ENCODE measurements at places on chromosomes 5 and 9.

GRCh38 chr5:143166661-143167420 lies 236.6 kb downstream of the NR3C1 start:
- DNase-seq, result no peak

GRCh38 chr9:118521261-118521660 lies 817.1 kb downstream of the TLR4 start:
- no peak for DNase-seq

DNA sequence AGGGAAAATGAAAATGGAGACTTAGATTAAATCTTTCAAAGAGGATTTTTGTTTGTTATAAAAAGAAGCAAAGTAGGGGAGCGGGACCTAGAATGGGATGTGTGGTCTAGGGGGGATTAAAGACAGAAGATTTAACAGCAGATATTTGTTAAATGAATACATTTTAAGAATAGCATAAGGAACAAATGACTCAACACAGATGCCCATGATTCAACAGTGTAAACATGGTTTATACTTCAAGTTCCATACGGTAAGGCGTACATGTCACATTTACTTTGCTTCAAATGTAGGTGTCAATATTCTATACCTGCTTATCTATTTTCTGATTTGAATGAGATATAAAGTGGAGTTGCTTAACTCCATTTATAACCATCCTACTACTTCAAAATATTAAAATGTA lies 1.5 kb downstream of the TICAM2 start:
- DNase-seq, result no peak

DNA sequence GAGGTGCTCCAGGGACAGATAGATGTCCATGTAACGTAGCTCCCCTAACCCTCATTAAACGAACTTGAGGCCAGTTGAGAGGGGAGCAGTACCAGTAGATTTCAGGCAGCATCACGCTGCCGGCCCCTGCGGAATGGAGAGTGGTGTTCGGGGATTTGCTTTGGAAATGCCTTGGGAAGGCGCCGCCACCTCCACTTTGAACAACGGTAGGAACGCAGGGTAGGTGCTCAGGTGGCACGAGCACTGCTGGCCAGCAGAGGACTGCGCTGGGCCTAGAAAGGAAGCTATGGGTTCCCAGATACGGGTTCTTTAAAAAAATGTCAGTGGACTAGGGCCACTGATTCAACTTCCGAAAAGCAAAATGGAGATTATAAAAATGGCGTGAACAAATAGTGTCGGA lies 271.8 kb downstream of the FANCC start:
- DNase-seq, result no peak

GRCh38 chr5:61167382-61167781 lies 5.1 kb upstream of the SMIM15 start:
- DNase-seq, result no peak

Measured in stimulated activated CD4-positive, alpha-beta T cell treated with anti-CD3 and anti-CD28 coated beads, Interleukin-2, amount 100 ng/mL, for 4 hours (primary cell).